M059J (cell line): ENCODE measurements at places on chromosomes 1 and 21.
A peak's percentile ranks its signal among the peaks of the same experiment; 100 is the strongest.

DNA sequence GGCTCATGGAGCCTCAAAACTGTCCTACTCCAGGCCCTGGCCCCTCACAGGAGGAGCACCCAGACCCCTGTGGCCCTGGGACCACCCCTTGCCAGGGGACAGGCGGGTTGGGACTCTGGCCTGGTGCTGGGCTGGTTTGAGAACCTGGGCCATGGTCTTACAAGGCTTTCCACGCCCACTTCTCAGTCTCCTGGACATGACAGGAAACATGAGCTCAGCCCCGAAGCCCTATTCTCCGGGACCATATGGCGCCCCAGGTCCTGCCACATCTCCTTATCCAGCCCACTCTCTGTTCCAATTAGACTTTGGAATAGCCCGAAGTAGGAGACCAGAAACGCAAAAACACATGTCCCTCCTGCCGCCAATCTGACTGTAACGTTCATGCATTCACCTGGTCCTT, 47.9 kb downstream of the KCNAB2 start:
- DNase-seq: no peak

GRCh38 chr1:87682565-87682964, 353.9 kb downstream of the LMO4 start:
- DNase-seq: no peak

DNA sequence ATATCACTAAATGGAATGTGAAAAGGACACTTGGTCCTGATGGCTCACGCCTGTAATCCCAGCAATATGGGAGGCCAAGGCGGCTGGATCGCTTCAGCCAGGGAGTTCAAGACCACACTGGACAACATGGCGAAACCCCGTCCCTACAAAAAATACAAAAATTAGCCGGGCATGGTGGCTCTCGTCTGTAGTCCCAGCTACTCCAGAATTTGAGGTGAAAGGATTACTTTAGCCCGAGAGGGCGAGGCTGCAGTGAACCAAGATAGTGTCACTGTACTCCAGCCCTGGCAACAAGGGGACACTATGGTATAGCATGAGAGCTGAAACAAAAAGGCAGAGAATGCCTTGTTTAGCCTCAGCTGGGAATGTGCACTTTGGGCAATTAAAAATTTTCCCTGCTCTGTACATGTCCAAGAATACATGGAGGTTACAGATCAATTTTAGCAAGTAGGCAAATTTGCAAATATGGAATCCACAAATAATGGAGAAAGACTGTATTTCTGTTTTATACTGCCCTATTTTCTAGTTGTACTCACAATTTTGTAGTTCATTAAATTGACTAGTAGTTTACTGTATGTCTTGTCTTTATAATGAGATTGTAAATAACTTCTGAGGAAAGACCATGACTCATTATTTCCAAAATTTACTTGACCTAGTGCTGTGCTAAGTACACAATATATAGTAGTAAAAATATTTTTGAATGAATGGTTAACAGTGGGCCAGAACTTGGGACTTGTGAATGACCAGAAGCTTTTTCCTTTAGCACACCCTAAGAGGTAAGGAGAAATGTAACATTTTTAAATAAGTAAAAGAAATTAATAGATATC, 2.0 kb upstream of the ANGEL2 start:
- DNase-seq: peak; percentile 7

- DNase-seq: peak; percentile 18
Measured at GRCh38 chr1:67126111-67126746, 8.5 kb downstream of the C1orf141 start.

DNA sequence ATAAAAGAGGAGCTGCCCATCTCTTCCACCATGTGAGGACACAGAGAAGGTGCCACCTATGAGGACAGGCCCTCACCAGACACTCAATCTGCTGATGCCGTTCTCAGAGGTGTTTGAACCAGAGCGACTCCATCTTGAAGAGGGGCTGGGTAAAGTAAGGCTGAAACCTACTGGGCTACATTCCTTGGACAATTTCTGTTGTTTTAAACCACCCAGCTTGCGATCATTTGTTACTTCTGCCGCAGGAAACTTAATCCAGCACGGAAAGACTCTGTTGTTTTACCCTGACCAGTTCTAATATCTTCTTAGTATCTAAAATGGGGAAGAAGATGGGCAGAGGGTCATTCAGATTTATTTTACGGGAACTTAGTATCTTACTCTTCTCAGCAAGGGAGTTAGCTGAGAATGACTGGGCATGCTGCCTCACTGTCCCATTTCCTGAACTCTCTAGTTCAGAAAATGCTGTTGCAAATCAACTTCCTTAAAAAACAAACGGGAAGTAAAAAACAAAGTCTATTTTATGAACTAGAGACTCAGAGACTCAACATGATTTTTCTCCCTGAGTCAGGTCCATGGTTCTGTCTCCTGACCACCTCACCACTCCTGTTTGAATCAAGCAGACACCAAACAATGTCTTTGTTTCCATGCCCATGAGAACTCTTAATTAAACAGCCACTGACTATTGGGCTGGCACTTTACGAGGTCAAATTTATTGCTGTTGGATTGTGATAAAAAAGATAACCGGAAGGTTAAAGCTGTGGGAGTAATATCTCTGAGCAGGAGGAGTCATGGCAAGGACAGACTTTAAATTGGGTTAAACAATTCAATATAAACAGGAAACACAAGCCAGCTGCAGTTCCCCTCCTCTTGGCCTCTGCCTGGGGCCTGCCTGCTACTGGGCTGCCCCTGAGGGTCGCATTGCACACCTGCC, 23.8 kb upstream of the IFNAR1 start:
- DNase-seq: peak; percentile 77

- no peak for DNase-seq
Measured at GRCh38 chr1:18501833-18502232, 21.1 kb downstream of the KLHDC7A start.

- no peak for DNase-seq
Measured at GRCh38 chr1:82108843-82109242, 308.1 kb downstream of the ADGRL2 start.

DNA sequence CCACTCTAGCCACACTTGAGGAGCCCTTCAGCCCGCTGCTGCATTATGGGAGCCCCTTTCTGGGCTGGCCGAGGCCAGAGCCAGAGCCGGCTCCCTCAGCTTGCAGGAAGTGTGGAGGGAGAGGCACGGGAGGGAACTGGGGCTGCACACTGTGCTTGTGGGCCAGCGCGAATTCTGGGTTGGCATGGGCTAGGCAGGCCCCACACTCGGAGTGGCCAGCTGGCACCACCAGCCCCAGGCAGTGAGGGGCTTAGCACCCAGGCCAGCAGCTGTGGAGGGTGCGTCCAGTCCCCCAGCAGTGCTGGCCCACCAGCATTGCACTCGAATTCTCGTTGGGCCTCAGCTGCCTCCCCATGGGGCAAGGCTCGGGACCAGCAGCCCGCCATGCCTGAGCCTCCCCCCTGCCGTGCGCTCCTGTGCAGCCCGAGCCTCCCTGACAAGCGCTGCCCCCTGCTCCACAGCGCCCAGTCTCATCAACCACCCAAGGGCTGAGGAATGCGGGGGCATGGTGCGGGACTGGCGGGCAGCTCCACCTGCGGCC, 785.9 kb upstream of the TPTE start:
- no peak for DNase-seq

DNA sequence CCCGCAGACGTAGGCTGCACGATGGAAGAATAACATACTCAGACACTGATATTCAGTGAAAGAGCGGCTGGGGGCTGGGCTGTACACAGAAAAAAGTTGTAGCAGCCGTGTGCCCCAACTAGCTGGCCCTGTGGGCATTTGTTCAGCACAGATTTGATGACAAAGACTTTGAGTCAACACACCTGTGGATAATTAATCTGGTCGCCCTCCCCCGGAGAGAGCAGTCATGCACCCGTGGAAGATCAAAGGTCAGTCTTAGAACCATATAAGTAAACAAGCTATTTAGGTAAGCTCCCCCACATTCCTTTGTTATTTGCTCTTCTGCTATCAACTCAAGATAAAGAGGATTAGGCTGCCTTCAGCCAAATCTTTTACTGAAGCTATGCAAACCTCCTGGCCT, 148.4 kb upstream of the HMCN1 start:
- DNase-seq: no peak

DNA sequence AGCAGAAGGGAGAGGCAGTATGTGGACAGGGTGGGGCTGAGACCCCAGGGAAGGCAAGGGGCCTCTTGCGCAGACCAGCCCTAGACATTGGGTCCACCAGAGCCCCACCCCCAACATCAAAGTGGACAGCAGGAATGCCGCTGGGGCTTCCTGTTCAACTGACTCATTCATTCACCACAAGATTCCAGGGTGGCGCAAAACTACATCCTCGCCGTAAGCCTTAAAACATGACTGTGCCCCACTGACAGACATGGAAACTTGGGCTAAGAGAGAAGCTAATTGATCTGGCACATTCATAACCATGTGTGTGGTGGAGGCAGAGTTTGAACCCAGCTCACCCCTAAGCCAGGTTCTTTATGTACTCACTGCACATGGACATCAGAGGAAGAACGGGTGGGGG, 14.0 kb downstream of the COL16A1 start:
- peak; percentile 99 for DNase-seq

DNA sequence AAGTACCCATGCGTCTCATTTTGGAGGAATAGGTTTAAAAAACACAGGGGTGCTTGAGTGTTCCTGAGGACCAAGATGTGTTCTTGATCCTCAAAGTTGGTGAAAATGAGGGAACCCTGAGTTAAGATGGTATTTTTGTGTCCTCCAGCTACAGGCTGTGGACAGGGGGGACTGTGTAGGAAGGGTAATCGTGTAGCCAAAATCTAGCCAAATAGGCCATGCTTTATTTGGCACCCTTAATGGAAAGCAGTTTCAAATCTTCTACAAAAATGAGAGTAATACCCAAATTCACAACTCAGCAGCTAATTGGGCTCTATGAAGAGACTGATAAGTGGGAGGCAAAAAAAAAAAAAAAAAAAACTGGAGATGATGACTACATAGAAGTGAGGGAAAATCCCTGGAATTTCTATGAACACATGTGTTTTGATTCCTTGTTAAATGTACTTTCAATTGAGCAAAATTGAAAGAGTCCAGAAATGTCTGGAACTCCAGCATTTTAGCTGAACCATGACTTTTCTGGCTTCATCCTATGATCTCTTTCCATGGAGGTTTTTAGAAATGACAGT, 470 bp downstream of the HSD11B1 start:
- no peak for DNase-seq

DNA sequence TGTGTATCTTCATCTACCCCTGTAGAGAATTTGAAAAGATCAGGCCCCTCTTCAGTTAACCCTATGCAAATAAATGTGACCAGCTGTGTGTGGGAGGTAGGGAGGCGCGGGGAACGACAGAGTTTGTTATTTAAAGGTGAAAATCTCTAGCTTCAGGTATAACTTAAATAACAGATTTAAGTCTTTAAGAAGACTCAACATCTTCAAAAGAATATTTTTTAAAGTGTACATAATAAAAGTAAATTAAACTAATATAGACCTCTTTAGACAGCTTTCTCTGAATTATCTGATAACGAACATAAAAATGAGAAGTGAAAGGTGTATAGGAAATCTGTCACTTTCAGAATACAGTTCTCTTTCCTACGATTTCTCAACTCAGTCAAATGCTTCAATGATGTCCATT, 16.0 kb downstream of the ANGPTL3 start:
- DNase-seq: no peak

GRCh38 chr1:7536891-7537591, 234.1 kb upstream of the VAMP3 start:
- no peak for DNase-seq

- peak; percentile 85 for DNase-seq
Measured at GRCh38 chr1:110645821-110646735, 28.7 kb downstream of the KCNA3 start.

DNA sequence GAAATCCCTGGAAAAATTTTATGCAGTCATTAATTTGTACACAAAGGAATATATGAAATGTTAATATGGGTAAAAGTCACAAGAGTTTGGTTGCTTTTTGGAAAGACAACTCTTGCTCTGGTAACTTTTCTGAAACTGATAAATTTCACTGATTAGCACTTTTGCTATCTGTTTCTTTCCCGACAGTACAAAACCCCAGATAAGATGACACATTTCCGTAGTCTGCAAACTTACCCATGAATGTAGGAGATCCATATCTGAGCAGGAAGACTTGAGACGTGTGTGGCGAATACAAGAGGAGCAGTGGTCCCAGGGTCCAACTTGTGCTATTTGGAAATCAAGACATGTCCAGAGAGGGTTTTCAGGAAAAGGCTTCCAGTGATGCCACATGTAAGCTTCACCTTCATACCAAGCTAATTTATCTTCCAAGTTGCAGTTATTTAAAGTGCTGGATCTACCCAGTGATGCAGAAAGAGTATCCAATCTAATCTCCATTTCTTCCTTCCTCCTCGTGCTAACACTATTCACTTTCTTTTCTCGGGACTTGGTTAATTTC, 35.9 kb upstream of the SAMSN1 start:
- DNase-seq: peak; percentile 2

DNA sequence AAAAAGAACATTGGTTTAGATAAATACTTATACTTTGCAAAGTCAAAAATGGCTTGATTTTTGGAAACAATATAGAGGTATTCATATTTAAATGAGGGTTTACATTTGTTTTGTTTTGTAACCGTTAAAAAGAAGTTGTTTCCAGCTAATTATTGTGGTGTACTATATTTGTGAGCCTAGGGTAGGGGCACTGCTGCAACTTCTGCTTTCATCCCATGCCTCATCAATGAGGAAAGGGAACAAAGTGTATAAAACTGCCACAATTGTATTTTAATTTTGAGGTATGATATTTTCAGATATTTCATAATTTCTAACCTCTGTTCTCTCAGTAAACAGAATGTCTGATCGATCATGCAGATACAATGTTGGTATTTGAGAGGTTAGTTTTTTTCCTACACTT, 65.3 kb upstream of the SAMD13 start:
- no peak for DNase-seq

- no peak for DNase-seq
Measured at GRCh38 chr1:98813738-98814309, 152.3 kb downstream of the SNX7 start.

DNA sequence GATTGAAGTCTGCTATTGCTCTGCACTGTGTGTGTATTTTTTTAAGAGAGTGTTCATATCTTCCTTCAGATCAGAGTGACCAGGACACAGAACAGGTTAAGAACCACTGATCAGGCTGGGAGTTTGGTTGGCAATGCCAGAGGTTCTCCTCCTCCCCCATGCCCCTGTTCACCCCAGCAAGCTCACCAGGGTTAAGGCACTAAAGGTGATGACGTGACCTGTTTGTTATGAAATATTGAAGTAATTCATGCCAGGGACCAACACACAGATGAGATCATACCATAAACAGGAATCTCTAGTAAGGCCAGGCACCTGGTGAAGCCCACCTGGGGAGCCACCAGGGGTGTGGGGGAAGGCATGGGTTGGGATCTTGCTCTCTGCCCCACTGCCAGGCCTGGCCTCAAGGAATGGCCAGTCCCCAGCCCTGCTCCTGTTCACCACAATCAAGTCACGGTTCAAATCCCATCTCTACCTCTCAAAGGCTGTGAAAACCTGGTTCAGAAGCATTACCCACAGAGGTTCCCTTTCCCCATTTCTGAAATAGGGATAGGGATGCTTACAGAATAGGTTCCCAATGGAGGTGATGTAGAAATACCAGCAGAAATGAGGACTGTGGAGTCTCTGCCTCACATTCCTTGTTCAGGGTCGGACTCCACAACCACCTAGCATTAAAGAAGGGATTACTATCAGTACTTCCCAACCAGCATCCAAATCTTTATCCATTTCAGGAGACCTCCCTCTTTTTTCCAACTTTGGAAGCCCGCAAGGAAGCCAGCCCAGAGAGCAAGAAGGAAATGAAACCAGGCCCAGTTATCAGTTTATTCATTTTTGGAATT, 2.4 kb downstream of the ID3 start:
- peak; percentile 95 for DNase-seq

- peak; percentile 96 for DNase-seq
Measured at GRCh38 chr1:32066489-32066873, 6.3 kb upstream of the TMEM39B start.
